ENCODE measurements at places on chromosomes 12 and 14. TPM values are rescaled to one million over a fixed set of nuclear protein-coding genes. Genes with fewer than 3 reads are reported as not detected.

GRCh38 chr12:126535971-126536370 lies 1470.7 kb downstream of the AACS start:
- no peak for DNase-seq

GRCh38 chr12:32589165-32589865 lies 89.8 kb upstream of the DNM1L start:
- no peak for DNase-seq

- no peak for DNase-seq
Observed at GRCh38 chr12:26853303-26854030, 20.5 kb upstream of the ITPR2 start.

DNA sequence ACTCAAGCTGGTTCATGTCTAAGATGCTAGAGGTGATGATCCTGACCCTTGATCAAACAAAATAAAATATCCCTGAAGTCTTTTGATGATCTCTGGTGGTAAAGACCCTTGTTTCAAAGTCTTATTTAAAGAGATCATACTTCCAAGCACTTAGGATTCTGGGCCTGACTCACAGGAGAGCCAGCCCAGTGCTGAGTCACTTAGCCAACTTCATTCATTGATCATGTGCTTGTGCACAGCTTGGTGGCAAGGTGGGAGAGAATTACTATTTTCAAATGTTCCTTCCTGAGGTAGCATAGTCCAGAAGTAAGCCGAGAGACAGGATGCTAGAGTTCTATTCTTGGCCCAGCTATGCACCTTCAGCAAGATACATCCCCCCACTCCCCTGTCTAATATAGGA lies 40.6 kb downstream of the SCN8A start:
- DNase-seq, result no peak

DNA sequence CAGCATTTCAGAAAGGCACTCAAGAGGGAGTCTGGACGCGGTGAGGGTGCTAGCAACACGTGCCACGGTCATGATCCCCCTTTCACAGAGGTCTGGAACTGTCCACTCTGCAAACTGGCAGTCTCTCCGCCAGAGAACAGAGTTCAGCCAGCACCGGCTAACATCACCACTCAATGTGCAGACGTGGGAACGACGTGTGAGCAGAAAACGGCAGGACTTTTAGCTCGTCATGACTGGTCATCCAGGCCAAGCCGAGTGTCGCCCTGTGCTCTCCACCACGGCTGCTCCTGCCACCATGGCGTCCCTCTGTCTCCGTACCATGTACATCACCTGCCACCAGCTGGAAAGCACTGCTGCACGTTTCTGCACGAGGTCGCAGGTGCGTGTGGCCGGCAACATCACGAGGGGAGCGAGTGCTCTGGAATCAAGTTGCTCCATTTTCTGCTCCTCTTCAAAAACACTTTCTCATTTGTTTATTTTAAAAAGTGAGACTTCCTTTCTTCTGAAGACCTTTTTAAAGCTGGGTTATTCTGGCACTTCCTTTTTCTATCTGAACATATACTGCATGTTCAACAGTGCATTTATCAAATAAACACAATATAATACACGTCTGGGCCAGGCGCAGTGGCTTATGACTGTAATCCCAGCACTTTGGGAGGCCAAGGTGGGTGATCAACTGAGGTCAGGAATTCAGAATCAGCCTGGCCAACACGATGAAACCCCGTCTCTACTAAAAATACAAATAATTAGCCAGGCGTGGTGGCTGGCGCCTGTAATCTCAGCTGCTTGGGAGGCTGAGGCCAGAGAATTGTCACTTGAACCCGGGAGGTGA lies 28.0 kb downstream of the SLC15A4 start:
- DNase-seq, result no peak

DNA sequence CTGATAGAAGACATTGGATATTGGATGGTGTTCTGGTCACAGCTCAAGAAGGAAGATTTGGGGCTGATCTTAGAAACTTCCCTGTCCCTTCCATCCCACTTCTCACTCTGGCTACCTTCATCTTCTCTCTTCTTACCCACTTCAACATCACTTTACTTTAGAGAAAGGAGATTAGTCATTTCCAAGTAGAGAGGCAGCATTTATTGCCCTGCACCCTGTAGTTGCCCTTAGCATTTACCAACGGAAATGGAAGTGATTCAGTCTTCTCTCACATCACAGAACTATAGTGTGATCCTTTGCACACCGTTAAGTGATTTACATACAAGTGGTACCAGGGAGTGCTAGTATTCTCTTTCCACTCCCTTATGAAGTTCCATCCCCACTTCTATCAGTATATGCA lies 52.4 kb downstream of the PHLDA1 start:
- no peak for DNase-seq

Gene COX8C
- polyA plus RNA-seq, result not detected

Gene DDN
- 0.09 TPM for polyA plus RNA-seq
